ENCODE measurements at places on chromosomes 3 and 15.

DNA sequence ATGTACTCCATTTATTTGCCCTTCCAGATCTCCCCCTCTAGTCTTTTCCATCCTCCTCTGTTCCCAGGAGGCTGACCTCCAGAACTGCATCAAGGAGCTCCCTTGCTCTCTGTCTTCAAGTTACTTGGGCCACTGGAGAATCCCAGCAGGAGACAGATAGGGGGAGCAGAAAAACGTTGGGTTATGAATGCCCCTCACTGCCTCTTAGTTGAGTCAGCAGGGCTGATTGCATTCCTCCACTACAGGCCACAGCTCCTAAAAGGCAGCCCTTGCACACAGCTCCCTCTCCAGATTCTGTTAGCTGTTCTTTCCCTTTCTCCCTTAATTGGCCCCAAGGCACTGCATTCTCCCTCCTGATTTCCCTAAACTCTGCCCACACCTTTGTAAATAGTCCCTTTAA lies 12.4 kb upstream of the CEP152 start:
- DNase-seq = no peak

- no peak for DNase-seq
These were observed 21.7 kb upstream of the KPNA4 start for GRCh38 chr3:160587105-160587504.

DNA sequence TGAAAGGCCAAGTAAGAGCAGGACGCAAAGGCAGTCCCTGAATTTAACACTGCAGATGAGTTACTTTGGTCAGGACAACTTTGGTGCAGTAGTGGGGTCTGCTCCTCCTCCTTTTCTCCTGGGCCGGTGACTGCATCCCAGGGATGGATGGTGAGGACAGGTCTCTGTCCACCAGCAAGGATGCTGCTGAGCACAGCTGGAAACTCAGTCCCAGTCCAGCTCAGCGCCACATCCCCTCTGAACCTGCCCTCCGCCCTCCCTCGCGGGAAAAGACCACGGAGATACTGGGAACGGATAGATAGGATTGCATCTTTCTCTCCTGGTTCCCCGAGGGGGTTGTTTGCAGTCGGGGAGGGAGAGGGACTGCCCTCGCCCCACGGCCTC lies 13.8 kb downstream of the GRAMD2A start:
- DNase-seq = no peak

DNA sequence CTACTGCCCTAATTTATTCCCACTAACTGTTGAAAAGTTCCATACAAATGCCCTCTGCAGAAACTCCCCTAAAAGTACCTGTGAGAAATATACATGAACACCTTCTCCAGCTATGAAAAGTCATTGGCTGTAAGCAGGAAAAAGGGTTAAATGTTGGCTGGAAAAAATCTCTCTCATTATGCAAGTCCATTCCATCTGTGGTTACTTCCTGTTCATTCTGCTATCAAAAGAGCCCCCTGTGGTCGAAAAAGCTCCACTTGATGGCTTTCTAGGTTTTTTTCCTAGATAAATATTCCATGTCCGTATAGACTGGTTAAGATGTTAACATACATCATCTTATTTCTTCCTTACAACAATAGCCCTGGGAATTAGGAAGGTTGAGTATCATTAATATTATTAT lies 56.2 kb upstream of the AKAP13 start:
- no peak for DNase-seq

DNA sequence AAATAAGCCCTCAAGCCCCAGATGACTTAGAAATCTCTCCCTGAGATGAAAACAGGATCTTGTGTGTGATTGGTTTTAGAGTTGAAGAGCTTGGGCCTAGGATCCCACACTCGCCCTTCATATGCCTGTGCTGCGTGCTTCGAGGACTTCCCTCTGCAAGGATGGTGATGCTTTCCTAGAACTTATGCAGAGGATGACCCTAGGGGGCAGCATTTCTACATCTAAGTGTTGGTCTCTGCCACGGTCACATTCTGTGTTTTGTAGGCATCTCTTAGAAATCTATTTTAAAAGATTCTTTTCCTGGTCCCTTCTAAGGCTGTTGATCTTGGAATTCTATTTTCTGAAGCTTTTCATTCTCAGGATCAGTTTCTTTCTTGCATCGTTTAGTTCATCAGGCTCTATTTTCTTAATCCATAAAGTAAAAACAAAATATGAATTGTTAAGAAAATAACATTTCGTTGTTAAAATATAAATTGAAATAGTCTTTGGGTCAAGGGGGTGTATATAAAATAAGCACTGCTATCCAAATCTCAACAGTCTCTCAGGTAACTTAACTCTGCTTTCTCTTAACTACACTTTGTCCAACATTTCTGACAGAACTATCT lies 45.7 kb downstream of the WDR76 start:
- DNase-seq = peak; percentile 63

DNA sequence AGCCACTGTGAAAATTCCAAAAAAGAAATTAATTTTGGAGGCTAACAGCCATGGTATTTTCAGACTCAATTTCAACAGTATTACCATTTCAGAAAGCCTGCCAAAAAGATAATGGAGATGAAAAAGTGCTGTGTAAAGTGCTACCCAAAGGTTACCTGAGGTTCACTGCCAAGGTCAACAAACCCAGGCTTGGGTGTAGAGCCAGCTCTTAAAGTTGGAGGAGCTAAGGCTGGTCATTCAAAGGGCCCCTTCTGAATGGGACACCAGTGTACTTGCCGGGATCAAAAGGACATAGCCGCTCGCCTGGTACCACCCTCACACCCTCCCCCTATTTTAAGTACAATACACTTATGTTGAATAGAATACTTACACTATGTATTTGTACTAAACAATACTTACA lies 64.5 kb downstream of the ETV5 start:
- no peak for DNase-seq

DNA sequence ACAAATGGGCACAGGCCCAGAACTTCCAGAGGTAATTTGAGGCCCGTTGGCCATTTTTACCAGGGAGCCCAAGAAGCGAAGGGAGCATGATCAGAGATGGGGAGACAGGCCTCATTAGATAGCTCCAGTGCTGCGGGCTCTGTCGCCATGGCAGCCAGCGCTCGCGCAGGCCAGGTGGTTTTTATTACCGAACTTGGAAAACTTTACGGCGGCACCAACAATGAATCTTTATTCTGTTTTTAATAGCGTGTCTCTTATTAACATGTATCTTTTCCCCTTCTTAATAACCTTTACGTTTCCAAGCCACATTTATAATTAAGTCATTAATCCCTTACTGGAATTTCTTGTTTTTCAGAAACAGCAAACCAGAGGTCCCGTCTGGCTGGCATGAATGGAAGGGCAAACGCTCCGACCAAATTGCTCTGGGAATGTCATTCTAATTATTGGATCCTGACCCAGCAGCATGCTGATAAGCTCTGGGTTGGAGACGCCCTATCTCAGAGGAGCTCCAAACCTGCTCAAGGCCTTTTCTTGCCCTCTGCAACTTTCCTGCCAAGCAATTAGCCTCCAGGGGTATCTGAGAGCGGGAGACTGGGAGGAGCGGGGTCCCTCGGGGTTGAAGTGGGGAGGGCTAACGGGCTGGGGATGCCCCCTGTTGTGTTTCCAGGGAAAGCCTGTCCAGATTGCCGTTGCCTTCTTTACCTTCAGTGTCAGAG lies 256.4 kb downstream of the TLE3 start:
- DNase-seq = no peak

- DNase-seq = no peak
These were observed 3.1 kb downstream of the RBP2 start for GRCh38 chr3:139473155-139473771.

DNA sequence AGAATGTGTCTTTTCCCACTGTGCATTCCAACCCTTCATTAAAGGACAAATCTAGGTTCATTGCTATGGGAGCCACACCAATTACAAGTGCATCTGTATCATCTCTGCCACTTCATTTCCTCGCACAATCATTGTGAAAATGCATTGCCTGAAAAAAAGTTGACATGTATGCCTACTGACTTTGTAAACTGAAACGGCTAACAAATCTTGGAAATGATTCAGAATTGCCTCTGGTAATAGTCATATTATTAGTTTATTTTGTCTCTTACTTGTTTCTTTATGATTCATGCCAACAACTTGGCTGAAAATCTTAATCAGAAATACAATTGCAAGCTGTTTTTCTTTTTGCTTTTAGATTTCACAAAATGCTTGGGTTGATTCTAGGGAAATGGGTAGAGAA lies 497.1 kb downstream of the ZIC1 start:
- DNase-seq = no peak

- peak; percentile 31 for DNase-seq
These were observed 3.0 kb downstream of the SPATA16 start for GRCh38 chr3:173138026-173138425.

- no peak for DNase-seq
These were observed 80.1 kb downstream of the SLC6A1 start for GRCh38 chr3:11072631-11073030.

GRCh38 chr15:51267051-51267702 lies 71.2 kb downstream of the CYP19A1 start:
- DNase-seq = no peak

GRCh38 chr3:67067251-67067650 lies 69.1 kb downstream of the KBTBD8 start:
- no peak for DNase-seq

DNA sequence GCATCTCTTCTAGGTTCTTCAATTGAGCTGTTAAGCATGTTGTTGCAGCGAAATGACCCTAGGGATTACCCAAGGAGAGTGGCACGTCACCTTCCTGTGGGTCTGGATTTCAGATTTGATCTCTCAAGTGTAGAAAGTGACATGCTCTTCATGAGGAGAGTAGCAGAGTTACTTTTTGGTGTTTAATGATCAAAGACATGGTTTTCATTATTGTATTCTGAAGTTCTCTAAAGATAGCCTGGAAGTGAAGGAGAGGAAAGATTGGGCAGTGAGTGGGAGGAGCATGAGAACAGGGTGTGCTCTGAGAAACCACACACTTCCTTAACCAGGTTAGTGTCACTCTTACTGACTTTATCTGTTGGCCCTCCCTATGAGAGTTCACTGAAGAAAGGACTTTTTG lies 153.6 kb downstream of the AKAP13 start:
- no peak for DNase-seq

DNA sequence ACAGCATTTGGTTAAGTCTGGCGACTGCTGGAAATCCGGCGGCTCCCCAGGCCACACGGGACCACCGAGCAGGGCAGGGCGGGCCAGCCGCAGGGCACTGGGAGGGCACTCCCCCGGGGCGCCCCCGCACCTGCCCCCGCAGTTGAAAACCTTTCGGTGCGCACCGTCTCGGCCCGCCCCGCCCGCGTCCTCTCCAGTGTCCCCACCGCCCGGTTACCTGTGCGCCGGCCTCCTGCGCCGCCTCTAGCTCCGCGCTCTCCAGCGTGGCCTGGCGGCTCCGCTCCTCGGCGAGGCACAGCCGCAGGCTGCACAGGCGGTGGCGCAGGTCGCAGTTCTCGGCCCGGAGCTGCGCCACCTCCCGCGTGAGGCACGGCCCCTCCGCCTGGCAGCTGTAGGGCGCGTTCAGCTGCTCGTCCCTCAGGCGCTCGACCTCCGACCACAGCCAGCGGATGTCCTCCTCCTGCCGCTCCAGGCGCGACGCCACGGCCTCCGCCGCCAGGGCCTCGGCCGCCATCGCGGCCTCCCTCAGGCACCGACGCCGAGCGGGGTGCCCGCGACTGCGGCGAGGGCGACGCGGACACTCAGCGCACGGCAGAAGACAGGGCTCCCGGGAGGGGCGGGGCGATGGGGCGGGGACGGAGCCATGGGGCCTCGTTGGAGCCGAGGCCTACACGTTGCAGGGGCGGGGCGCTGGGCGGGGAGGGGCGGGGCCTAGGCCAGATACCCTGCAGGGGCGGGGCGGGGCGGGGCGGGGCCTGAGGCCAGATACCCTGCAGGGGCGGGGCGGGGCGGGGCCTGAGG lies at the start of gene TARS3:
Gene TARS3, minus strand, starts transcription at position 600 of the 801 bp plus-strand sequence. Its CDS starts 86 bp downstream, at position 514.
- peak; percentile 87 for DNase-seq

DNA sequence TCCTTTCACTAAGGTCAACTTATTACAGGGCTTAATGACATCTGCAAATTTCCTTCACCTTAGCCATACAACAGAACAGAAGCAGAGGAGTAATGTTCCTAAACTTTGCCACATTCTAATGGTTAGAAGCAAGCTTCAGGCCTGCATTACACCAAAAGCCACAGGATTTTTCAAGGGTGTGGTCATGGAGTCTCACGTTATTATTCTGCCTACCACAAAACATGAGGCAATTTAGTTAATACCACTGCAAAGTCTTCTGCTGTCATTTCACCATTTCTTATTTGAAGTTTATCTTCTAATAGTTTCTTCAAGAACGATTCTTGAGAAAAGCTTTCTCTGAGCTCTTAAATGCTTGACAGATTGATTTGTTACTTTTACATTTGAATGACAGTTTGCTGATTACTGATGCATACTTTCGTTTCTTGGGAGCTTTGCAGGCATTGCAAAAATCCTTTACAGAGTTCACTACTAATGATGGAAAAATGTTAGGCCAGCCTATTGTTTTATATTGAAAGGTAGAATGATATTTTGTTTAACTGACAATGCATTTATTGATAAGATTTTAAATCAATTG lies 1257.1 kb downstream of the NSUN3 start:
- no peak for DNase-seq

DNA sequence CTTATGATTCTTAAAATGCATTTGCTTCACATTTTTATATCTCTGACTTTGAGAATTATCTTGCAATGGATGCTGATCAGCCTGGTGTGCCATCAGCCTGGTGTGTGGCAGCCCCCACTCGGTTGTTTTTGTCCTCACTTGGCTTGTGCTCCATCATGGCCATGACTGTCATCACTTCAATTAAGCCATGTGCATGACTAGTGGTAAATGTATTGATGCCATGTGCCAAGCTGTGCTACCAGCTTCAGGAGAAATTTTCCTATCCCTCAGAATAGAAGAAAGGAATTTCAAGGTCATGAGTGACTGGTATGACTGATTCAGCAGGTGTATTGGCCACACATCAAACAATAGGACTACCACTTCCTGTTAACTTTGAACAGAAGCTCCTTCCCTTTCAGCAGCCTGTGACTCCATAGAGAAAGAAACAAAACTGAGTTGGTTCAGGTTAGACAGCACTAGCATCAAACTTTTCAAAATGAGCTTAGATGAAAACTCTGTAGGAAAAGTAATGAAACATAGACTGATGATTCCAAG lies 251.7 kb downstream of the GRM7 start:
- DNase-seq = no peak

GRCh38 chr3:146160964-146161662 lies at the start of gene PLOD2:
TSS of gene PLOD2 (minus strand) at chr3:146161184. CDS start at chr3:146160989, 195 bp downstream.
- peak; percentile 54 for DNase-seq

- no peak for DNase-seq
These were observed 35.4 kb downstream of the OSBPL10 start for GRCh38 chr3:31945738-31946052.

All from NCI-H2171 treated with DMSO at 0.1 percent for 48 hours (cell line).